ENCODE measurements at places on chromosomes 2 and 18.

GRCh38 chr18:12035481-12035880, 54.2 kb downstream of the IMPA2 start:
- peak; percentile 14 for DNase-seq

DNA sequence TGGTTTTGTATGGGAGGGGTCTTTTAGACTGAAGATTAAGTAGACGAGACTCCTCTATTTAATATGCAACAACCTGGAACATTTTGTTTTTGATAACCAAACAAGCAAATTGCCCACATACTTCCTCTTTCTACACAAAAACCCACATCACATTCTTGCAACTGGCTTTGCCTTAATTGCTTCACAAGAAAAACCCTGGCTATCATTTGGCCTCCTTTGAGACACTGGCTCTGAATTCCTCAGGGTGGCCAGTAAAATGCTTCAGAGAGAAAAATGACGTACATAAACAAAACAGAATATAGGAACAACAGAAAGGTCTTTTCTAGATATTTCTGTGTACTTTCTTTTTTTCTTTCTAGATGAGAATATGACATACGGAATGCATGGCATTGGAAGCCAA, 103.0 kb downstream of the TRIB2 start:
- DNase-seq: no peak

DNA sequence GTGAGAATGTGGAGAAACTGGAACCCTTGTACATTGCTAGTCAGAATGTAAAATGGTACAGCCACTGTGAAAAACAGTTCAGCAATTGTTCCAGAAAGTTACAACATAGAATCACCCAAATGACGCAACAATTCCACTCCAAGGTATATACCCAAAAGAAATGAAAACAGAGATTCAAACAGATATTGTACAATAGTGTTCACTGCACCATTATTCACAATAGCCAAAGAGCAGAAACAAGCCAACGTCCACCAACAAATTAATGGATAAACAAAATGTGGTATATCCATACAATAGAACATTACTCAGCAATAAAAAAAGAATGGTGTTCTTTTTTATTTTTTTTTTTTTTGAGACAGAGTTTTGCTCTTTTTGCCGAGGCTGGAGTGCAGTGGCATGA, 10.9 kb downstream of the CLASP1 start:
- DNase-seq: no peak

DNA sequence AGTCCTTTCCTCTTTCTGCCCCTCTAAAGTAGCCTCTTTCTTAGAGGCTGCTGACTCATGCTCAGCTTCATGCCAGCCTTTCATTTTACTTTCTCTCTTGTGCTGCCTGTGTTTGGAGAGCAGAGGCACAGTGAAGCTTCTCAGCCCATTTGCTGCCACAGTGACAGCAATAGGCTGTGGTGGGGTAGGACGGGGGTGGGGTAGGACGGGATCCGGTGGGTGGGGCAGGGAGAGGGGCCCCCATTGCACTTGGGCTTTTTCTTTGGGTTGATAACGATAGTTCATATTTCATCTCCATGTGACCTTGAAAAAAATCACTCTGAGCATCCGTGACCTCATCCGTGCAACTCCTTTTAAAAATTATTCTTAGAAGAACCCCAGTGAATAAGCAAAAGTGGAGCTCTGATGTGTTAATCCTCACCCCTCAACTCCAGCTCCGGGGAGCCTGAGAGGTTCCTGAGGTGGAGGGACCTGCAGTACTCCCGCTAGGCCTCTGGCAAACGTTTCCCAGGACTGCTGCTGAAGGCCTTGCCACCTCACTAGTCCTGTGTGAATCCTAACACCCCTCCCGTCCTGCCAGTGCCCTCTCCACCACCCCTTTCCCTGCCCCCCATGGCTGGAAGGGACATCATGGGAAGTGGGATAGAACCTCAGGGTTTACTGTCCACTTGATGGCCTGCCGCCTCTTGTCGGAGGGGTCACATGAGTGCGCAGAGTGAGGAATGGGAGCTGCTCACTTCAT, 70.8 kb downstream of the INPP4A start:
- DNase-seq: no peak

- no peak for DNase-seq
Observed at GRCh38 chr2:229858351-229858750, 63.5 kb downstream of the TRIP12 start.

- DNase-seq: no peak
Observed at GRCh38 chr2:10741139-10741538, 19.7 kb downstream of the ATP6V1C2 start.

DNA sequence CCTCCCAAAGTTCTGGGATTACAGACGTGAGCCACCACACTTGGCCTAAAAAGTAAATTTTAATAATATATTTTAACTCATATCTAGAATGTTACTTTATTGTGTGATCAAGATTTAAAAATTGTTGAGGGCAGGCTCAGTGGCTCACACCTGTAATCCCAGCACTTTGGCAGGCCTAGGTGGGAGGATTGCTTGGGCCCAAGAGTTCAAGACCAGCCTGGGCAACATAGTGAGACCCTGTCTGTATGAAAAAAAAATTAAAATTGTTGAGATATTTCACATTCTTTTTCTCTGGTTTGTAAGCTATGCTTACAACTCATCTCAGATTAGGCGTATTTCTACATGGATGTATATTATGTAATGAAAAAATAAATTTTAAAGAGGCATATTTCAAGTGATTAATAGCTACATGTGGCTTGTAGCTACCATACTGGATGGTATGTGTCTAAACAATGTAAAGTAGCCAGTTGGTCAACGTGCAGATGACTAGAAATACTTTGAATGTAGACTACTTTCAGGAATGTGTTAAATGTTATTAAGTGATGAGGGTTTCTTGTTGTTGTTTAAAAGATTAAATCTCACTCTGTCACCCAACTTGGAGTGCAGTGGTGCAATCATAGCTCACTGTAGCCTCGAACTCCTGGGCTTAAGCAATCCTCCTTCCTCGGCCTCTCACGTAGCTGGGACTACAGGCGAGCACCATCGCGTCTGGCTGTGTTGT, 5.9 kb downstream of the RAB10 start:
- DNase-seq: no peak

DNA sequence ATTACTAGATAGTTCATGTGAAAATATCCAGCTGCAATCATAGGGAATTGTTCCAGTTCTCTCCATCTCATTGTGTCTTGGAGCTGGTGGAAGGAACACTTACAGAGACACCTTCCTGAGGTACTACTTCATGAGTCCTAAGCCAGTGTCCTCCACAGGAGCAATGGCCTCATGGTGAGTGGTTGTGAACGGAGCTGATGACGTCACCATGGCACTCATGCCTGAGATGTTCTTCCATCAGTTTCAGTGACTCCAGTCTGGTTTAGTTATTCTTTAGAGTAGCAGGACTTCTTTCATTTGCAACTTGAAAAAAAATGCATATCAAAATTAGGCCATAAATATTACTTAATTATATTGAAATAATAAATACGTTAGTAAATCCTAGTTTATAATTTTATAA, 418.6 kb downstream of the ZNF521 start:
- no peak for DNase-seq

GRCh38 chr2:6054161-6054671, 362.0 kb downstream of the SOX11 start:
- no peak for DNase-seq

- no peak for DNase-seq
Observed at GRCh38 chr2:219172231-219173154, 2.7 kb upstream of the SLC23A3 start.

DNA sequence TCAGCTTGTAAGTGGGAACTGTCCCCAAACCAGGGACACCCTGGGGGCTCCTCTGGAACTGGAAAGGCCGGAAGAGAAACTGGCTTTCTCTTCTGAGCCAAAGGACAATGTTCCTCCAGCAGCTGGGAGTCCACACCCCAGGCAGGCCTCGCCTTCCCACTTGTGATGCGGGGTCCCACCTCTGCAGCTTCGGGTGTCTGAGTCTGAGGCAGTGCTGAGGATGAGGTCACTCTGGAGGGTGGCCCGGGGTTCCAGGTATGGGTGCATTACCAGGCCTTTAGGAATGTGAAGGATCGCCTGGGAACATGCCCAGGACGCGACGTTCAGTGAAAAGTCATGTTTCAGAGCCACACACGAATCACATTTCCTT, 18.2 kb upstream of the BOK start:
- DNase-seq: peak; percentile 43

DNA sequence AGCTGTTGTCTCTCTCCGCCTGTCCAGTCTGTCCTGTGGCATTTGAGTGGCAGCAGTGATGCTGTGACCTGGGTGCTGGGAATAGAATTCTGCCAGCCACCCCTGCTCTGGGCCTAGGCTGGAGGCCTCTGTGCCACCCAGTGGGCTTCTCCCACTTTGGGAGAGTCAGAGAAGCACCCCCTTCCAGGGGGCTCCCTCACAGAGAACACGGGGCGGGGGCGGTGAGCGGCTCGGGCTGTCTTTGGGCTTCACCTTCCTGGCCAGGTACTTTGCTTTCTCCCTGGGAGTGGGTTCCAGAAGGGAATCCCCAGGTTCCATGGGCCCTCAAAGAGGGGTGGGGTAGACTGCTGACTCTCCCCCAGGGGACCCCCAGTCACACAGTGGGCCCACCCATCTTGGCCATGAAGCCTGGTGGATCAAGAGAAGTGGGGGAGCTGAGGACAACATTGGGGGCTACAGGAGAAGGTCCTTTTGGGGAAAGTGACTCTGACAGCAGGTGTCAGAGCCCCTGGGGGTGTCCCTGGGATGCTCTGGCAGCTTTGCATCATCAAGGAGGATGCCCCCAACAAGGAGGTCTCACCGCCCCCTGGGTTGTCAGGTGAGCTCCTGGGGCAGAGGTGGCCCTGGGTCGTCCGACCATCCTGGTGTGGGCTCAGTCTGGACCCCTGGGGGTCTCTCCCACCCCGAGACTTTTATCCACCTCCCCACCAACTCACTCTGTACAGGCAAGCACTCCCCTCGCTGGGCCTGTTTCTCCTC, 18.8 kb upstream of the BOK start:
- DNase-seq: no peak

- no peak for DNase-seq
Observed at GRCh38 chr2:165623161-165623560, 153.7 kb downstream of the CSRNP3 start.

DNA sequence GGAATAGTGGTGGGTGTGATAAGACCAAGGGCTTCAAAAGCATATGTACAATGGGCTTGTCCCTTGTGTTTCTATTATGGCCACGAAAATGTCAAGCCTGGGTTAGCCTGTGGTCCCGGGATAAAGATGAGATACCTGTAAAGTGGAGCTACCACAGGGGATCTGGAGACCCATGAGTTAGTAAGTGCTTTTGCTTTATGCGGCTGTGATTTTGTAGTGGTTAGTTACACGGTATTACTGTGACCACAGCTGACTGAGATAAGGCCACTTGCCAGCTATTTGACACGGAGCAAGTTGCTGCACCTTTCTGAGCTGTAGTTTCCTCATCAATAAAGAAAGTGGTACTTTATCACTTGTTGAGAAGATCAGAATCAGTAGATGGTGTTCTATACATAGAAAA, 99.3 kb downstream of the PRELID3A start:
- no peak for DNase-seq

DNA sequence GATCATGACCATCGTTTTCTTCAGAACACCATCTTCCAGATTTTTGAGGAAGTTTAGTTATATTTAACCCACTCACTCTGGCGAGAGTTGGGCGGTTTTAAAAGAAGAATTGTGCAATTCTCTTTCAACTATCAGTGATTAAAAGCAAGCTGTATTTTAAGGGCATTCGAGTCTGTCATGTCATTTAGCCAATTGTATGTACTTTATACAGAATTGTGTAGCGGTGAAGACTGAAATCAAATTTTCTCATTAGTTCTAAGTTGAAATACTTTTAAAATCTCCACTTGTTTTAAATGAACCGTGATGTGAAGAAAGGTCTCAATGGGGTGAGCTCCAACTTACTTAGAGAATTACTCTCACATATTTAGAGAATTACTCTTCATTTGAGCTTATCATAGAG, 214.6 kb upstream of the DTNA start:
- no peak for DNase-seq

DNA sequence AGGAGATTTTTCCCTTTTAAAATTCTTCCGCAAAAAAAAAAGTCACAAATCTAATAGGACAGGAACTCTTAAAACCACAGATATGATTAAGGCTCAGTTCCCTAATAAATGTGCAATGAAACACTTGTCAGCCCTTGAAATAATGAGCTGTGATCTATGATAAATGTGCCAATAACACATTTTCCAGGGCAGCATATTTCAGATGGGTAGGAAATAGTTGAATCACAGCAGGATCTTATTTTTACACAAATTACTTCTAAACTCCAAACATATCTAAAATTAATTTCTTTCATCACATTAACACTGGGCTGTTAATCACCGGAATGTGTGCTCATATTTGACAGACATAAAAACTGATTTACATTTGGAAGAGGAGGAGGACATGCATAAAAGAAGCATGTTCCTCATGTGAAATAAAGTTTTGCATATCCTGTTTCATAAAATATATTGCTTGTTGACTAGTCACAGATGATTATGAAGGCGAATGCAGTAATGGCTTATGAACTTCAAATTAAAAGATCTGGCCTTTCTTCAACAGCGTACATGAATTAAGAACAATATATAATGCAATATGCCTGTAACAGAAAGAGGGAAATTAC, 281.4 kb downstream of the PAX3 start:
- DNase-seq: no peak

- DNase-seq: no peak
Observed at GRCh38 chr2:190930411-190930810, 49.8 kb downstream of the GLS start.

DNA sequence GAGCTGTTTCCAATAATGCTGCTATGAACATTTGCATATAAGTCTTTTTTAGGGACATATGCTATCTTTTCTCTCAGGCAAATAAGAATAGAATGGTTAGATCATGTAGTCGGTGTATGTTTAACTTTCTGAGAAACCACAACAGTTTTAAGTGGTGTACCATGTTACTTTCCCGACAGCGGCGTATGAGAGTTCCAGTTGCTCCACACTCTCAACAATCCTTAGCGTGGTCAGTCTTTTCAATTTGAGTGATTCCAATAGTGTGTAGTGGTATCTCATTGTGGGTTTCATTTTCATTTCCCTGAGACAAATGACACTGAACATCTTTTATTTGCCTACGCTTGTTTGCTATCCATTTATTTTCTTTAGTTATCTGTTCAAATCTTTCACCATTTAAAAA, 149.5 kb downstream of the ACOXL start:
- DNase-seq: no peak

DNA sequence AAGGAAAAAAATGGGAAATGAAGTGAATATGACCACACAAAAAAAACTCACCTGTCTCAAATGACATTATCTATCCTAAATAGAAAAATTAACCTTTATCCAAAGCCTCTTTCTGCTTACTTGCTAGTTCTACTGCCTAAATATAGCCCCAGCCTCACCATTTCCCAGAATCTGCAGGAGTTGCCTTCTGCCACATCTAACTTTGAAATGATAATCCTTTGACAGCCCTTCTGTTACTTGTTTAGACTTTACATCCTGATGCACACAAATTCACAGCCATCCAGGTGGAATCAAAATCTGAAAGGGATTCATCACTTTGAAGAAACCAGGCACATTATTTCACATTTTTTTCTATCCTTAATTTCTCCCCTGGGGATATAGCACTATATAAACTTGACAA, 1356.2 kb upstream of the NXPH2 start:
- no peak for DNase-seq

- no peak for DNase-seq
Observed at GRCh38 chr2:236753606-236754270, 184.1 kb downstream of the ACKR3 start.

GRCh38 chr2:46963941-46964673, 48.5 kb upstream of the MCFD2 start:
- no peak for DNase-seq
